CD4-positive, alpha-beta T cell treated with Interleukin-15 for 4 hours (primary cell): ENCODE measurements at places on chromosomes 3 and 15.

- DNase-seq = peak; percentile 61
Measured at GRCh38 chr3:28328188-28329151, 20.1 kb upstream of the ZCWPW2 start.

DNA sequence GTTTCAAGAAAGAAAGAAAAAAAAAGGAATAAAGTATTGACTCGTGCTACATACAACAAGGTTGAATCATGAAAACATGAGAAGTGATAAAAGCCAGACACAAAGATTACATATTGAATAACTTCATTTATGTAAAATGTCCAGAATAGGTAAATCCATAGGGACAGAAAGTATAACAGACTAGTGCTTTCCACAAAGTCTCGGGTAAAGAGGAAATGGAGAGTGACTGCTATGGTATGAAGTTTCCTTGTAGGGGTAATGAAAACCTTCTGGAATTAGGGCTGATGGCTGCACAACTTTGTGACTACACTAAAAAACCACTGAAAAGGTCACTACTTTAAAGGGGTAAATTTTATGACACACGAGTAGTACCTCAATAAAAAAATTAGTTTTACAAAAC, 13.0 kb downstream of the LRRFIP2 start:
- DNase-seq = no peak

DNA sequence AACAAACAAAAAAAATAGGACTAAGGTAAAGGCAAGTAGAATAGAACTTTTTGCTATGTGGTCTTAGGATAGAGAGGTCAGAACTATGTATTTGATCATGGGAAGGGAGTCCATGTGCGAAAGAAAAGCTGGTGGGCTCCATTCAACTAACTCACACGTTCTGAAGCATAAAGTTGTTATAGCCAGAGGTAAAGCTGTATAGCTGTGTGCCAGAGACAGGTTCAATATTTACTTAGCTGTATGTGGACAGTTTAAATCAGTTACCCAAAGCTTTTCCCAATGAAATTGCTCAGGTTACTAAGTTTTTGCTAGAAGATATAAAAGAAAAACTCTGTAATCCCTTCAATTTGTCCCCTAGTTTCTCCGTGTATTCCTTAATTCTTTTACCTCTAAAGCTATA, 37.8 kb downstream of the ADGRG7 start:
- no peak for DNase-seq

- no peak for DNase-seq
Measured at GRCh38 chr3:13261104-13261830, 158.9 kb downstream of the NUP210 start.

DNA sequence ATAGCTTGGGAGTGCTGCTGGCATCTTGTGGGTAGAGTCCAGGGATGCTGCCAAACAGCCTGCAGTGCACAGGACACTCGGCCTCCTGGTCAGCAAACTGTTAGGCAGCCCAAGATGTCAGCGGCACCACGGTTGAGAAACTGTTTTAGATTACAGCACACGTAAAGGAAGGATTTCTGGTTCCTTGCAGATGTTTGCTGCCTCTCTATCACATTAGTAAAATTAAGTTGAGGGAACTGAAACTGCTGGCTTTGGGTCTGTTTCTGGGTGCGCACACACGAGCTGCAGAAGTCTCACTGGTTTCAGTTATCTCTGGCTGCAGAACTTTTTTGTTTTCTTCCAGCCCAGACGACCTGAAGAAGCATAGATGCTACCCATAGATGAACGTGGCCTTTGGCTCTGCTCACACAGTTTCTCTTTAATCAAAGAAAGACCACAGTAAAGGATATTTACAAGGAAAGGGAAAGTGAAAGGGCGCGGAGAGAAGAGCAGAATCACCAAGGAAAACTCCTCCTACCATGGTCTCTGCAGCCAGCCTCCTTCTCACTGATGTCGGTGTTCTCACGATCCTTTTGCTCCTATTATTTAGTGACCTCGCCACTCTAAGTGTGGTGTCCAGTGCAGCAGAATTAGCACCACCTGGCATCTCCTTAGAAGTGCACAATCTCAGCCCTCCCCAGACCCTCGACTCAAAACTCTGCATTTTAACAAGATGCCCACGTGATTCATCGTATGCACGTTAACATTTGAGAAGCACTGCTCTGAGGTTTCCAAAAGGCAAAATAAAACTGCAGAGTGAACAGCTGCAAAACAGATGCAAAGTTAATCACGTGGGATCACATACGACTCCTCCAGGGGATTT, 50.6 kb upstream of the AKAP13 start:
- peak; percentile 46 for DNase-seq

GRCh38 chr3:178602856-178603255, 66.6 kb downstream of the KCNMB2 start:
- DNase-seq = no peak

- DNase-seq = no peak
Measured at GRCh38 chr3:167372138-167372537, 8.0 kb downstream of the ZBBX start.

DNA sequence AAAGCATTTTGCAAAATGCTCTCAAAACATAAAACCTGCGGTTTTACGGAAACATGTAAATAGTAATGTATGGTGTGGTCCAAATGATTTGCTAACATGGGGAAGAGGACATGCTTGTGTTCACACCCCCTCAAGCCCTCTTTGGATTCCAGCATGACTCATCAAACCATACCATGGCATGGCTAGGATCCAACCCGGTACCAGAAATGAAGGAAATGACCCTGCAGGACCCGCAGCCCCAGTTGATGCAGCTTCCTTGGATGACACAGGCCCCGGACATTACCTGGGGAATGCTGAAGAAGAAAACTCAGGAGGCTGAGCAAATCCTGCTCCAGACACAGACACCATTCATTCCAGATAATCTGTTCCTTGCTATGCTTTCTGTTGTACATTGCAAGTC, 222.9 kb downstream of the DTWD1 start:
- DNase-seq = no peak

DNA sequence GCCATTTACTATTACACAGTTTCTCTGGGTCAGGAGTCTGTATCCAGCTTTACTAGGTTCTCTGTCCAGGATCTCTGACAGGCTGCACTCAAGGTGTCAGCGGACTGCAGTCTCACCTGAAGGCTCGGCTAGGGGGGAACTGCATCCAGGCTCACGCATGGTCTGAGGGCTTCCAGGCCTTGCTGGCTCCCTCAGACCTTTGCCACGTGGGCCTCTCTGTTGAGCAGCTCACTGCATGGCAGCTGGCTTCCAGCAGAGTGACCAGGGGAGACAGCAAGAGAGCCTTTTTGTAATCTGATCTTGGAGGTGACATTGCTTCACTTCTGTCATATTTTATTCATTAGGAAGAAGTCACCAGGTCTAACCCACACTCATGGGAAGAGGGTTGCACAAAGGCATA, 152.3 kb downstream of the CACNA2D3 start:
- DNase-seq = no peak

- peak; percentile 3 for DNase-seq
Measured at GRCh38 chr15:36501063-36501678, 78.3 kb upstream of the CDIN1 start.

DNA sequence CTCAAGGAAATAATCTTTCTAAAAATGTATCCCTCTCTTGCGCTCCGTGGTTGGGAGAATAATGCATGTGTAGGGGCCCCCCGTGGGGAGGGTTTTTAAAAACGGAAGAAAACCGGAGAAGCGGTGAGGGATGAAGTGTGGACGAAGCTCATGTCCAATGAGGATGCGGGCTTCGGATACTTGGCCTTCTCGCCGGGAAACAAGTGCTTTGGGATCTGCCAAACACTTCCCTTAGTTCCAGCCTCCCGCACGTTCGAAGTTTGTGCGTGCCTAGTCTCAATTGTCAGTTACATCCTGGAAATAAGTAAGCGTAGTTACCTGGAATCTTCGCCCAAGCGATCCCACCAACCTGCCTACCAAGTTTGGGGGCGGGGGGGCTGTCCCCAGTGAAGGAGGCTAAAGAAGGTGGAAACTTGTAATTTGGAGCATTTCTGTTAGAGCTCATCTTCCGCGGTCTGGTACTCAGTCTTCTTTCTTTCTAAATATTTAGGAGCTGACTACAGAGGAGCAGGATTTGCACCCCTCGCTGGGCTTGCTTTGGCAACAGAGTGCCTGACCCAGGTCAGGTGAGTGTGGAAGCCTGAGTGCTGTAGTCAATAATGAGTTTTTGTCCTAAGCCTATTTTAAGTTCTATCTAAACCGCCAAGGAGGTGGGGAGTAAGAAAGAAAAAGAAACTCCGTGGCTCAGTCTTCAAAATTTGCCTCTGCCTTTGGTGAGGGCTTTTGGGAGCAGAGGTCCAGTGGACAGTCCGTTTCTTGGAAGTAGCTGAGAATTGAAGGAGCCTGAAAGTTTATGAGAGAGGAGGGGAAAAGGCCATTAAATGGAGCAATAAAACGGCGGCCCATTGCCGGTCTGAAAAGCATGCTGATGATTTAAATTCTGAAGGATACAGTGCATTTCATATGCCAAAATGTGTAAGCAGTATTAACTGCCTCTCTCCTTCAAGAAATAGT, 1.1 kb downstream of the ITPR1 start:
- DNase-seq = no peak

DNA sequence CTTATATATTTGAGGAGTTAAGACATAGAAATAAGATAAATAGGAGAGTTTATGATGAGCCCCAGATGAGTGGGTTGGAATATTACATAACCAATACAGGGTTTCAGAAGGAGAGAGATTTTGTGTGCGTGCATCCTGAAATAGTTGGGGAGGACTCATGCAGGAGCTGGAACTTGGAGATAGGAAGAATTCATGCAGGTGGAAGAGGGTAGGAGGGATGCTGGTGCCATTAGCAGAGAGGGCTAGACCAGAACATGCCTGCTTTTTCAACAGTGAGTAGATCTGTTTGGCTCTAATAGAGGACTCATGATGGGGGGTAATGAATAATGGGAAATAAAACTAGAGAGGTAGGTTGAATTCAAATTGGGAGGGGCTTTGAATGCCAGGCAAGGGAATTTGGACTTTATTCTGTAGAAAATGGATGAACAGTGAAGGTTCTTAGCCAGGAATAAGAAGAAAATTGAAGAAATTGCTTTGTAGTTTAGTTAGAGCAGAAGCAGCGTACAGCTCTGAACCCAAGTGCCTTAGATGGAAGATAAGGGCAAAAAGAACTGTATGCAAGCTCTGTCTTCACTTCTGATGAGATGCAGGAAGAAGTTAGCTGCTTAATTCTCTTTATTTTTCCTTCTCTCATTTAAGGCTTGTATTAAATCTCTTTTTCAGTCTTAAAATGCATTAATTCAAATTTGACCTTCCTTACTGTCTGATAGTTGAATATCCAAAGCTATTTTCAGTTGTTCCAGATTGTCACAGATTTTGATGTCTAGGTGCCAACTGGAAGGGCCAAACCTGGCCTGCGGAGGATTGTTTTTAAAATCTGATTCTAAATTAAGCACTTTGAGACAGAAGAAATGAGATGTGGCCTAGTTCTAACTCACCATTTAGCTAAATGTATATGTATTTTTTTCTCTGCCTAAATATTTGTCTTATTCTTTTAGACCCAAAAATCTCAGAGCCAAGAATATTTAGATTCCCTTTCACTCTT, 86.3 kb downstream of the PPM1L start:
- DNase-seq = no peak

- DNase-seq = no peak
Measured at GRCh38 chr3:138642226-138642926, 33.8 kb downstream of the FAIM start.

GRCh38 chr3:94082391-94082937, 19.6 kb downstream of the NSUN3 start:
- DNase-seq = no peak

DNA sequence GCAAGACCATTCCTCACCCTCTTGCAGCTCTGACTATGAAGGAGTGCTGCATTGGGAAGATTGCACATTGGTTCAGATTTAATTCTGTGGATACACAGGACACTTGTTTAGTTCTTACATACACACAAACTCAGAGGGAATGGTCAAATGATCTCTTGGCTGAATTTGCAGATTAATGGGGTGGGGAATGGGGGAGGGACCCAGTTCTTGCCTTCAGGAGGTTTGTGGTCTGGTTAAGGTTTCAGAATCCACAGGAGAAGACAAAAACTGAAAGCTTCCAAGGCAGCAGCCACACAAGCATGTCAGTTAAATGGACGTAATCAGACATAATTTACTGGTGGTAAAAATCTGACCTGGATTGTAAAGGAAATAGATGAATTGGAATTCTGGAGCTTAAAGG, 257.1 kb upstream of the ROPN1 start:
- no peak for DNase-seq

DNA sequence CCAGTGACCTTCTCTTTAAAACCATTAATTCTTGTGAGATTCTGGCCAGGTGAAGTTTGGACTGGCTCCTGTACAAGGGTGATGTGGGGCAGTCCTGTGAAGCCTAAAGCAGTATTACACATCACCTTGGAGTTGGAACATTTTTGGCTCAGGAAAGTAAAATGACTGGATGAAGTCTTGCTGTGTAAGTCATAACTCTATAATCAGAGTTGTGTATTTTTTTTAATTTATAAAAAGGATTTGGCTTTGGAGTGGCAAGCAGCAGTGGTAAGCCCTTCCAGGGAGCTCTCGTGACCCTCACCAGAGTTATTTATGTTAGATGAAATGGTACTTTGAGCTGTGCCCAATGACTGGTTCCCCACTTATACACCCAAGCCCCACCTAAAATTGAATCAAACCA, 331.2 kb upstream of the DCBLD2 start:
- no peak for DNase-seq

DNA sequence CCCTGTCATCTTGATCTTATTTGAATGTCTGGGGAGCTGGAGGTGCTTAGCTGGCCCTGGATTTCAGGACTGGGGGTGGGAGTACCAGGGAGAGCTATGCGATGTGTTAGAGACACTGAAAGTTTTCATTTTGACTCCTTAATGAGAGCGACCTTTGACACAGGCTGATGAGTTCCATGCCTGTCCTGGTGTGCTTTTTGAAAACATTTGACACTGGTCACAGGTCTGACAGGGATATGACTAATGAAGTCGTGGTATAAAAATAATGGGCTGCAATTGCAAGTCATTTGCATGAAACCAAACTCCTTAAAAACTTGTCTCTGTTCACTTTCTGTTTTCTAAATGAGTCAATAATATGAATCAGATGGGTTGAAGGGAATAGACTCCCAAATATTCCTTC, 81.9 kb downstream of the MECOM start:
- DNase-seq = no peak

GRCh38 chr3:5277612-5278236, 90.2 kb downstream of the EDEM1 start:
- DNase-seq = no peak

- DNase-seq = peak; percentile 24
Measured at GRCh38 chr3:155805204-155805801, 775 bp downstream of the C3orf33 start.
